ENCODE measurements at places on chromosomes 6 and 20.
A peak's percentile ranks its signal among the peaks of the same experiment; 100 is the strongest.

DNA sequence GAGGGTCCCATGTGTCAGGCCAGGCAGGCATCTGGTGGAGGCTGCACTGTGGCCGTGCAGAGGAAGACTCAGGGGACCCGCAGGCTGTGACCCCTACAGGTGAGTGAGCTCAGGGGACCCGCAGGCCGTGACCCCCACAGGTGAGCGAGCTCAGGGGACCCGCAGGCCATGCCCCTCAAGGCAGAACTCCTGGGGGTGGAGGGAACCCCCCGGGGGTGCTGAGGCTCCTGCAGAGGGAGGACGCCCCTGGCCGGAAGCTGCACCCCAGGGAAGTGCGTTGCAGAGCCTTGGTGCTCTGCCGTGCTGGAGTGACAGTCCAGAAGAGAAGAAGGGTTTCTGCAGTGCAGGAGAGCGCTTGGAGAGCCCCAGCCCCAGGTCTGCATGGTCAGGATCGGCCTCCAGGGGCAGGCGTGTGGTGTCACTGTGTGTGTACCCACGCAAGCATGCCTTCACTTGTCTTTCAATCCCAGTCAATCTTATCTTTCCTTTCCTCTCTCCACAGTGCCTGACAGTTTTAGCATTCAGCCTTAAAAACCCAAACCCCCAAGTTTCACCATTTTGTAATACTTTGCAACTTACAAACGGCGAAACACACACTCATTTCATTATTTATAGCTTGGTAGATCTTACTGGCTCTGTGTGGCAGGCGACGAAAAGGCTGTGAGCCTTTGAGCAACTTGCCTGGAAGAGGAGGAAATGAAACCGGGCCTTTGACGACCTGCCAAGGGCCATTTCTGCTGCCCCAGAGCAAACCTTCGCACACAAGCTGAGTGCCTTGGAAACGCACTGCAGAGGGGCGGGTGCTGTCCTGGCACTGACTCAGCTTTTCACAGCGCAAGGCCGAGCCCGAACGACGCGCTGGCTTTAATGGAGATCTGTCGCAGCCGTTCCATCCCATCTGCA lies 101.4 kb upstream of the AGPAT4 start:
- DNase-seq = peak; percentile 66

- no peak for DNase-seq
These were observed 4.4 kb upstream of the RUNX2 start for GRCh38 chr6:45323656-45324224.

DNA sequence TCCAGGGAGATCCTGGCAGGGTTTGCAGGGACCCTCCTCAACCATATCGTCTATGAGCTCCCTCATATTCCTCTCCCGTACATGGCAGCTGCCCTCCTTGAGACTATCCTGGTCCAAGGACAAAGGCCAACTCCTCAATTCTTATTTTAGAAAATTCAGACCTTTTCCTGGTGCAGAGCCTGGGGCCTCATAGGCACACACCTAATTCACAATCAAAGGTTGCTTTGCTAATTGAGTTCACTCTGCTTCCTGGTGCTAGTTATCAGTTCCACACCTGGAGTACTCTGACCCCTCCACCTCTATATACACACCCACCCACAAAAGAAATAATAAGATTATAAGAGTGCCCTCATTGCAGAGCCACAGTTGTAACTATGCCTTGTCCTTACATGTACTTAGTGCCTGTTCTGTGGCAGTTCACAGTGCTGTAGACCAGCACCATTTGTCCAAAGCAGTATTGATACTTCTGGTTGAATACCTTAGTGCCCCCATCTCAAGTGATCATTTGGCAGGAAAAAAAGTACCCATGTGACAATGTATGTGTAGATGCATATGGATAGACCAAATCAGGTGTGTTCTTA lies 38.7 kb downstream of the GSS start:
- no peak for DNase-seq

DNA sequence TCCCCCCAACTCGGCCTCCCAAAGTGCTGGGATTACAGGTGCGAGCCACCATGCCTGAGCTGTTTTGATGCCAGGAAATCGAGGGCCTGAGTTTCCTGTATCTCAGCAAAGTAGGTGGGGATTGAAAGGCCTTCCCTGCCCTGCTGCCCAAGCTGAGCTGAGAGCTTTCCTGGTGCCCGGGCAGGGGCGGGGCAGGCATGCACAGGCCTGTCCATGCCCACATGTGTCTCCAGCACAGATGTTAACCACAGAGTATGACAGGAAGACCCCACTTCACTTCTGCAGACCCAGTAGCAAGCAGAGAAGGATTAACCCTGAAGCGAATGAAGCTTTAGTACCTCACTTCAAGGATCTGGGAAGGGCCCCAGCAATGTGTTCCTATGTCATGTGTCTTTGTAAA lies 66.0 kb downstream of the GPR6 start:
- DNase-seq = no peak

GRCh38 chr6:135906972-135907465 lies 55.5 kb downstream of the PDE7B start:
- DNase-seq = no peak

GRCh38 chr6:53960311-53960710 lies 150.9 kb upstream of the MLIP start:
- no peak for DNase-seq

GRCh38 chr20:29443819-29444218 lies 1813.6 kb upstream of the DEFB115 start:
- DNase-seq = no peak

GRCh38 chr6:17740559-17741220 lies 34.0 kb upstream of the NUP153 start:
- DNase-seq = no peak

- no peak for DNase-seq
These were observed 15.7 kb upstream of the MRAP2 start for GRCh38 chr6:84017709-84018452.

- peak; percentile 57 for DNase-seq
These were observed 32.0 kb upstream of the PCMTD2 start for GRCh38 chr20:64223526-64224067.

DNA sequence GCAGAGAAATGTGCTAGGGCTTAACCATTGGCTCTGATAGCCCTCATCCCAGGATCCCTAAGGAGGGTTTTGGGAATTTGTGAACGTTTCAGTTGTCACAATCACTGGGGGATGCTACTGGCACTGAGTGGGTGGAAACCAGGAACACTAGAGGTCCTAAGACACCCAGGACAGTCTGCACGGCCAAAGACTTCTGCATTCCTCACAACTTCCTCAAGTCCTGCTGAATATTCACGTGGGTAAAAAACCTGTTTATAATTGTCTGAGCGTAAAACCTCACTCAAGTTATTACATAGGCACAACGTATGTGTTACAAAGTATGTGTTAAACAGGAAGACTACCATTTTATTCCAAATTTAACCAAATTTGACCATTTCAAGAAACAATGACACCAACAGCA lies 52.4 kb downstream of the GMDS start:
- no peak for DNase-seq

- no peak for DNase-seq
These were observed 519.1 kb upstream of the AGPAT4 start for GRCh38 chr6:161792851-161793493.

DNA sequence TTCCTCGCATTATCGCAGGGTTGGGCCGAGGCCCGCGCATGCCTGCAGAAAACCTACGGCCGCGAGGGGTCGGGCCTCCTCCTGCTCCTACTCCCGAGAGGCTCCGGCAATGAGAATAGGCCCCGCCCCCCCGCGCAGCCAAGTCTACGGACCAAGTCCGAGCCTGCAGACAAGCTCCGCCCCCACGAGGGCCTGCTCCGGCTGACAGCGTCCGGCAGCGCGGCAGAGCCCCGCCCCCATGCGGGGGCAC lies 3.1 kb upstream of the GPSM3 start:
- DNase-seq = peak; percentile 100

- DNase-seq = no peak
These were observed 11.5 kb downstream of the PMEPA1 start for GRCh38 chr20:57698116-57698866.

GRCh38 chr6:18978337-18979128 lies 591.4 kb downstream of the RNF144B start:
- peak; percentile 90 for DNase-seq

DNA sequence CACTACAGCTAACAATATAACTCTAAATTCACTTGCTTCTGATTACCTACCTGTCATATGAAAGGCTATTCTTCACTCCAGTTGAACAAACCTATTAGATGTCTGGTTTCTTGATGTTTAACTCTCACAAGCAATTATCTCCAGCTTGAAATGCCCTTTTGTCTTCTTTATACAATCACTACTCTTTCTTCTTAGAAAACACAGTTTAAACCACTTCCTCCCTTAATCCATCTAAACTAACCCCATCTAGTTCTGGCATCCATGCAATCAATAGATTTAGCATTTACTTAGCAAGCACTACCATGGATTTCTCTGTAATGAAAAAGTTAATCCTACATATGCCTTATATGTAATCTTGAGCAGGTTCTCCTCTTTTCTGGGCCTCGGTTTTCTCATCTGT lies 127.3 kb downstream of the ATXN1 start:
- DNase-seq = no peak

Data from NCI-H2029 (cell line).